ENCODE measurements at places on chromosomes 13 and 19. TPM values are rescaled to one million over a fixed set of nuclear protein-coding genes. Genes with fewer than 3 reads are reported as not detected.

DNA sequence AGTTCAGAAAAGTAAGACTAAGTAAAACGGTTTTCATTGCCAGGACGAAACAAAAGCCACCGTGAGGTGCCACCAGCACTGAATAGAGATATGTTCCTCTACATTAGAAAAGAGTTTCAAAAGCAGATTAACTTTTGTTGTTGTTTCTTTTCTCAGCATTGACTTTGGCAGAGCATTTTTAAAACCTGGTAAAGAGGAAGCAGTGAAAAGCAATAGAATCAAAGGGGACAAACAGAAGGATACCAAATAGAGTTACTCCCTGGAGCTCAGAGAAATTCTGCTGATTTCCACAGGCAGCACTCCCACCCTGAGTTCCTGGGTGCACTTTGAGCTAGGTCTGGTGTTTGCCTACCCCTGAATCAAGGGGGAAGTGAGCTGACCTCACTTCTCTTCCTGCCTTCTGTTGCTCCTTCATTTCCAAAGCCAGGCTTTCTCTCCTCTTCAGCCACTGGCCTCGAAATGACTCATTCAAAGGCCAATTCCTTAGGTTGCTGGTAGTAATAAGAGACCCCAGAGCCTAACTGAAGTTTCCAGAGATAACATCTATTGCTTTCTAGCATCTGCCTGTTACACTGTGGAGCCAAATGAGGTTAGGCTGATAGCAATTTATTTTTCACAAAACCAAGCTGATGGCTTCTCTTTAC is 11.3 kb upstream of the ERICH6B start:
- H3K27me3 ChIP-seq = peaks cover 7% of the 10 kb centered on the region
- no peaks in the 10 kb centered on the region for H3K4me1 ChIP-seq
- H3K27ac ChIP-seq = no peak overlapping the region
- no peaks in the 10 kb centered on the region for H3K36me3 ChIP-seq

DNA sequence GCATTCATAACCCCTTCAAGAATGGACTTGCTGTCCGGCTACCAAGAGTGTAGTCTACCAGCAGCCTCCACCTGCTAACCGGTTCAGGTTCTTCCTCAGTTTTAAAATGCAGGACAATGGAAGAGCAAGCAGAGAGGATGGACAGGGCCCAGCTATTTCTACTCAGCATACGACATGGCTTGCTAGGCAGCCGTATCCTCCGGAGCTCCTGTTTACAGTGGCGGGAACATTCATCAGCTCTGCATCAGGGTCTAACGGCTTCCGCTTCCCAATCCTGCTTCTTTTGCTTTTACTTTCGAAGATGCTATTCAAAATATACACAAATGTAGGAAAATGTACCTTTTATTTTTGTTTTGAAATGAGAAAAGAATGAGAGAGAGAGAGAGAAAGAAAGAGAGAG is 118.5 kb downstream of the TRPC4 start:
- DNase-seq = no peak
- H3K27ac ChIP-seq = no peak overlapping the region
- no peak overlapping the region for H3K4me3 ChIP-seq
- H3K4me1 ChIP-seq = peaks cover 5% of the 10 kb centered on the region
- no peaks in the 10 kb centered on the region for H3K27me3 ChIP-seq

Gene CD177
- not detected for total RNA-seq

- H3K4me1 ChIP-seq = no peaks in the 10 kb centered on the region
- no peak overlapping the region for H3K27ac ChIP-seq
- H3K4me3 ChIP-seq = no peak overlapping the region
- DNase-seq = no peak
- H3K27me3 ChIP-seq = peaks cover 17% of the 10 kb centered on the region
- H3K36me3 ChIP-seq = no peaks in the 10 kb centered on the region
These were observed 8.1 kb upstream of the RABAC1 start for GRCh38 chr19:41967054-41967783.

Gene LGALS7
- not detected for total RNA-seq

GRCh38 chr13:24687611-24688010 is 7.4 kb downstream of the ATP12A start:
- H3K27ac ChIP-seq = no peak overlapping the region
- H3K36me3 ChIP-seq = no peaks in the 10 kb centered on the region
- no peak for DNase-seq
- peaks cover 11% of the 10 kb centered on the region for H3K4me1 ChIP-seq

Gene FFAR1
- total RNA-seq = not detected

DNA sequence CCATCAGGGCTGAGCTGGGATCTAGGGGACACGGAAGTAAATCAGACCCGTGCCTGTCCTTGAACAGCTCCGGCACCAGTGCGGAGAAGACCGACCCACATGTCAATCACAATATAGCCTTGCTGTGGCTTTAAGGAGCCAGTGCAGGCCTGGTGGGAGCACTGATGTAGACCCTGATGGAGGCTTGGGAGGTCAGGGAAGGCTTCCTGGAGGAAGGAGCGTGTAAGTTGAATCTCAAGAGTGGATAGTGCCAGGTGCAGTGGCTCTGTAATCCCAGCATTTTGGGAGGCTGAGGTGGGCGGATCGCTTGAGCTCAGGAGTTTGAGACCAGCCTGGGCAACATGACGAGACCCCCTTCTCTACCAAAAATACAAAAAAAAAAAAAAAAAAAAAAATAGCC is 10.8 kb upstream of the CACNG8 start:
- no peaks in the 10 kb centered on the region for H3K4me1 ChIP-seq
- no peak for DNase-seq
- H3K27me3 ChIP-seq = peaks cover 31% of the 10 kb centered on the region
- no peak overlapping the region for H3K27ac ChIP-seq
- H3K36me3 ChIP-seq = no peaks in the 10 kb centered on the region

Gene ANGPTL8
- total RNA-seq = not detected

DNA sequence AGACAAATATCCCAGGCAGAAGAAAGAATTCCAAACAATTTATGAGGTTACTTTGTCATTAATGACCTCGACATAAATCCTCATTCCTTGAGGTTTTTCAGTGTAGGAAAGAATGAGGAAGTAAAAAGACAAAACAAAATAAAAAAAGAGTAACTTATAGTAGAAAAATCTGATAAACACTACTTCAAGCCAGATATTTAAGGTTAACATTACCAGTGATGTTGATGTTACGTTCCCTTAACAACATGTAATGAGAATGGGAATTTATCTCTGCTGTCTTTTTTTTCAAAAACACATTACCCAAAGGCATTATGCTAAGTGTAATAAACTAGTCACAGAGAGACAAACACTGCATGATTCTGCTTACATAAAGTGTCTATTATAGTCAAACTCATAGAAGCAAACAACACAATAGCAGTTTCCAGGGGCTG is 935.1 kb downstream of the SLITRK1 start:
- DNase-seq = no peak
- no peaks in the 10 kb centered on the region for H3K36me3 ChIP-seq

- no peaks in the 10 kb centered on the region for H3K36me3 ChIP-seq
- H3K27me3 ChIP-seq = no peaks in the 10 kb centered on the region
- DNase-seq = no peak
- no peaks in the 10 kb centered on the region for H3K4me1 ChIP-seq
- H3K27ac ChIP-seq = no peak within 1 kb of the TSS
These were observed at the start of gene HSD17B14 for GRCh38 chr19:48836089-48837017. Gene HSD17B14 (minus strand): TSS chr19:48836491. CDS start chr19:48836411, 80 bp downstream.

GRCh38 chr13:104895521-104895920 is 1639.9 kb downstream of the EFNB2 start:
- DNase-seq = no peak
- H3K36me3 ChIP-seq = no peaks in the 10 kb centered on the region
- H3K27ac ChIP-seq = no peak overlapping the region
- no peaks in the 10 kb centered on the region for H3K27me3 ChIP-seq
- H3K4me1 ChIP-seq = no peaks in the 10 kb centered on the region
- no peak overlapping the region for H3K4me3 ChIP-seq

Gene DCT
- not detected for total RNA-seq

Measured in SJSA1 (cell line).